ENCODE measurements at places on chromosomes 2 and 18. TPM values are rescaled to one million over a fixed set of nuclear protein-coding genes. Genes with fewer than 3 reads are reported as not detected.

The KIF1A gene
- polyA plus RNA-seq, result 13.9 TPM

- DNase-seq, result no peak
These were observed 341.3 kb downstream of the TGIF1 start for GRCh38 chr18:3791238-3791637.

- peak; percentile 25 for DNase-seq
These were observed 364.7 kb downstream of the ERBB4 start for GRCh38 chr2:212173756-212174510.

DNA sequence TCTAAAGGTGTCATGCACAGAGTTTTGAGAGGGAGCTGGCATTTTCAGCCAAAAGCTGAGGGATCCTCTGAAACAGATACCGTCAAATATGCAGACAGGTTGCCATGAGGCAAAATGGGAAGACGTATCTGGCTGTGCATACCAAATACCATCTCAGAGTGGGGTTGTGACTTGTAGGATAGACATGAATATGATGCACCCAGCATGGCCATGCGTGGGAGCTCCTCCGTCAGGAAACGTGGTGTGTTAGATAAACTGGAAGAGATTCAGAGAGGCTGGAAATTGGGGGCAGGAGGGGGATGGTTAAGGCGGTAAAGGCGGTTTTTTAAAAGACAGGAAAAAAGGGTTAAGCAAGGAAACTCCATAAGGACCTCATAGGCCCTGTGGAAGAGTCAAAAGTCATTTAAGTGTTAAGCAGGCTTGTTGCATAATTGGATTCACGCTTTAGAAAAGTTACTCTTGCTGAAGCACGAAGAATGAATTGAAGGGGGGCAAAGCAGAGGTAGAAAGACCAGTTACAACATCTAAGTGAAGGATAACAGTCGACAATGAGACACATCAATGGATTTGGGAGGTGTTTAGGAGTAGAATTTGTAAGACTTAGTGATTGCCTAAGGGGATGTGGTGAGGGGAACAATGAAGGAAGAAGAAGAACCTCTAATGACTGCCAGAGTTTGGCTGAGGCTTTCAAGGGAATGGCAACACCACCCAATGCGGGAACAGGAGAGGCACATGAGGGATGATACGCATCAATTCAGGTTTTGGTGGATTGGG lies 139.6 kb upstream of the CTAGE1 start:
- no peak for DNase-seq

- no peak for DNase-seq
These were observed 63.9 kb downstream of the CCDC148 start for GRCh38 chr2:158392687-158393086.
